Esophagus squamous epithelium (tissue), 5 donors: ENCODE measurements at places on chromosomes 5 and 9.

GRCh38 chr5:121138495-121138907 lies 674.4 kb downstream of the PRR16 start:
- H3K27ac ChIP-seq, result no peak overlapping the region
- H3K27me3 ChIP-seq, result no peaks in the 10 kb centered on the region
- DNase-seq, result no peak

GRCh38 chr9:133713150-133713959 lies 24.8 kb downstream of the SARDH start:
- no peak for DNase-seq
- no peaks in the 10 kb centered on the region for H3K27me3 ChIP-seq
- H3K4me1 ChIP-seq, result no peaks in the 10 kb centered on the region
- H3K4me3 ChIP-seq, result no peak overlapping the region
- no peaks in the 10 kb centered on the region for H3K36me3 ChIP-seq
- H3K27ac ChIP-seq, result no peak overlapping the region

GRCh38 chr5:169695025-169695625 lies 58.0 kb downstream of the DOCK2 start:
- no peak for DNase-seq
- no peaks in the 10 kb centered on the region for H3K36me3 ChIP-seq
- no peak overlapping the region for H3K27ac ChIP-seq
- no peaks in the 10 kb centered on the region for H3K27me3 ChIP-seq
- H3K4me3 ChIP-seq, result no peak overlapping the region

- no peak for DNase-seq
- H3K4me1 ChIP-seq, result peaks cover 6% of the 10 kb centered on the region
- no peaks in the 10 kb centered on the region for H3K36me3 ChIP-seq
- H3K4me3 ChIP-seq, result no peak overlapping the region
Observed at GRCh38 chr9:131092548-131093440, 3.5 kb upstream of the AIF1L start.

- H3K27me3 ChIP-seq, result no peaks in the 10 kb centered on the region
- DNase-seq, result no peak
- H3K4me1 ChIP-seq, result no peaks in the 10 kb centered on the region
- no peaks in the 10 kb centered on the region for H3K36me3 ChIP-seq
- H3K4me3 ChIP-seq, result no peak overlapping the region
Observed at GRCh38 chr5:174690271-174690670, 34.1 kb upstream of the MSX2 start.

- no peak overlapping the region for H3K4me3 ChIP-seq
- no peak for DNase-seq
- H3K4me1 ChIP-seq, result no peaks in the 10 kb centered on the region
- no peak overlapping the region for H3K27ac ChIP-seq
Observed at GRCh38 chr5:9713356-9713755, 83.2 kb upstream of the TAS2R1 start.

DNA sequence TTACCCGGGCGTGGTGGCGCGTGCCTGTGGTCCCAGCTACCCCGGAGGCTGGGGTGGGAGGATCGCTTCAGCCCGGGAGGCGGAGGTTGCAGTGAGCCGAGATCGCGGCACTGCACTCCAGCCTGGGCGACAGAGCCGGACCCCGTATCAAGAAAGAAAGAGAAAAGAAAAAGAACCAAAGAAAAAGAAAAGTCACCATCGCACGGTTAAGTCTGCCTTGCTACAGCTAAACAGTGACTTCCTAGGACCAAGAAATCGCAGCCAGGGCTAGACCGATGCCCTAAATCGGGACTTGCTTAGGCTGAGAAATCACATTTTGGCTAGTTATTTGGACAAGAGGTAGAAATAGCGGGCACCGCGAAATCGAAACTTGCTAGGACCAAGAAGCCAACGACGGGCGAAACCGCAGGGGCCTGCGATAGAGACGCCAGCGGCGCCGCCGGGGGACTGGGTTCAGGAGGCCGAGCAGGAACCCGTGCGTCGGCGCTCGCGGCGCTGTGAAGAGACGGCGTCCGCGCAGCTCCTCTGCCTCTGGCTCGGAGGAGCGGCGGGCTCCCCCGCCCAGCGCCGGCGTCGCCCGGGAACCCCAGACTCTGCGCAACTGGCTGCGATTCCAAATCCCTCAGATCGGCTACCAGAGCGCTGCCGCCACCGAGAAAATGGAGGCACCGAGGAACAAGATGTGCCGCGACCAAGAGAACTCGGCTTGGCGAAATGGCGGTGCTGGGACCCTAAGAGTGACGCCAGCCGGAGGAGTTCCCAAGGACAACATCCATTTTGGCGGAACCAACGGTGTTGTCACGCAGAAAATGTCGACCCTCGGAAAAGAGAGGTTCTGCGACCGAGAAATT lies 26.1 kb upstream of the ANXA2R start:
- H3K4me3 ChIP-seq, result peak overlapping the region; percentile 84
- peak overlapping the region; percentile 97 for H3K27ac ChIP-seq
- peaks cover 7% of the 10 kb centered on the region for H3K36me3 ChIP-seq
- DNase-seq, result no peak

DNA sequence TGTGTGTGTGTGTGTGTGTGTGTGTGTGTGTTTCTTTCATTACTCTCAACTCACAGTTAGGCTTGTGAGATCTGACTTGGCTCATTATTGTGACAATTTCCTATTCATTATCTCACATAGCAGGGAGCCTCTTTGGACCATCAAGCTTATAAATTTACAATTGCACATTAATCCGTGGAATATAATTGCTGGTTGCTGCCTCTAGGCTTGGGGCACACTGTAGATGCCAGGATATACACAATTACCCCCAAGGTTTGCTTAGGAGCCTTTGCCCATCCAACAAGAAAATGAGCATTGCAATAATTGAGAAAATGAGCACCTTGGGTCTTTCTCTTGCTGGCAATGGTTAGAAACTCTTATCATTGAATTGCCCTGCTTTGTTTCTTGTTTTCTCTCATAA lies 161.6 kb upstream of the DMRTA1 start:
- H3K4me3 ChIP-seq, result no peak overlapping the region
- DNase-seq, result no peak
- no peaks in the 10 kb centered on the region for H3K36me3 ChIP-seq
- no peaks in the 10 kb centered on the region for H3K4me1 ChIP-seq
- no peaks in the 10 kb centered on the region for H3K27me3 ChIP-seq

DNA sequence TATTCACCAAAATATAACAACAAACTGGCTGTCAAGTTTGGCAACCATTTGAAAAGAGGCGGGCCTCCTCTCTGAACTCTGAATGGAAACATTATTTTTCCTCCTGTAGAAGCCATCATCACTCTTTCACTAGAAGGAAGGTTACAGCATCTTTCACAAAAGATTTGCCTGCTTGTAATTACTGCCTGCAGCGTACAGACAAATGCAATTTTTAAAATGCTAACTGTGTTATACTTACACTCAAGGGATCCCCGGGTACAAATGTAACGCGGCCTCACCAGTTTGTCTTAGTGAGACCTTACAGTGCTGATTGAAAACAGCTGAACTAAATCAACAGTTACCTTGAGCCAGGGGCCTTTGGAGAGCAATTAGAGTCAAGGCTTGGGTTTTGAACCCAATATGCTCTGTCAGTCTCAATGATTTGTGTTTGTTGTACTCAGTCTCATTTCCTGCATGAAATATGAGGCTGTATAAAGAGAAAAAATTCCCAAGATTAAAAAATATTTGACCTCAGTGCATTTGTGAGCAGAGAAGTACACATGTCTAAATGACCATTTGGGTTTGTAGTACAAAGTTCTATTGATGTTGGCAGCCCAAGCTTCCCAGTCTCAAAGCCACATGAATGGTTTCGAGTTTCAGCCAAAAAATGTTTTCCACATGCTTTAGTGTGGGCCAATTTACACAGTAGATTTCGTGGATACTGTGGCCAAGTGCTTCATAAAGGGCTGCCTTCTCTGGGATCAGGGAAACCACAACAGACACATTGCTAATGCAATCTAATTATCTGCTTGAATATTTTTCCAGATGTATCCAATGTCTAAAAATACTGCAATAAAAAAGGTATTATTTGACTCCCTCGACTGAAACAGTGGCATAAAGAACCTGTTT lies 500.0 kb downstream of the SPATA31D1 start:
- no peaks in the 10 kb centered on the region for H3K27me3 ChIP-seq
- H3K4me1 ChIP-seq, result peaks cover 32% of the 10 kb centered on the region
- H3K27ac ChIP-seq, result no peak overlapping the region

GRCh38 chr5:91020065-91020800 lies 362.9 kb downstream of the ARRDC3 start:
- H3K27ac ChIP-seq, result no peak overlapping the region
- H3K27me3 ChIP-seq, result no peaks in the 10 kb centered on the region
- H3K4me3 ChIP-seq, result no peak overlapping the region
- peaks cover 8% of the 10 kb centered on the region for H3K4me1 ChIP-seq
- no peaks in the 10 kb centered on the region for H3K36me3 ChIP-seq

DNA sequence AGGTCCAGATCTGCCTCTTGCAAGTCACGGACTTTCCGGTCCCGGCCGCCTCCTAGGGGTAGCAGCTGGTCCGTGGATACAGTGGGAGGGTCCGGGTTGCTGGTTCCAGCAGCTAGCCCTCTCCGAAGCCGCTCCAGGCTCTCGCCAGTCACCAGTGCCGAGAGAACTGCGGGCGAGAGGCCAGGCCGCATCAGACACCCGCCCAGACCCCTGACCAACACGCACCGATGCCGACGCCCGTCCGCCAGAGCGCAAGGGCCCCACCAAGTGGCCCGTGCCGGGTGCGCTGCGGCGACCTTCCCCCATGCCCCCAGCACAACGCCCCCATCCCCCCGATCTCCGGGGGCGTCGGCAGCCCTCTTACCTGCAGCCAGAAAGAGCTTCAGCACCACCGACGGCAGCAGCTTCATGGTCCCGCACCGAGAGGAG lies 470 bp downstream of the HBEGF start:
- H3K4me1 ChIP-seq, result peaks cover 68% of the 10 kb centered on the region
- peak overlapping the region; percentile 69 for H3K4me3 ChIP-seq
- no peaks in the 10 kb centered on the region for H3K36me3 ChIP-seq
- no peaks in the 10 kb centered on the region for H3K27me3 ChIP-seq
- DNase-seq, result no peak

DNA sequence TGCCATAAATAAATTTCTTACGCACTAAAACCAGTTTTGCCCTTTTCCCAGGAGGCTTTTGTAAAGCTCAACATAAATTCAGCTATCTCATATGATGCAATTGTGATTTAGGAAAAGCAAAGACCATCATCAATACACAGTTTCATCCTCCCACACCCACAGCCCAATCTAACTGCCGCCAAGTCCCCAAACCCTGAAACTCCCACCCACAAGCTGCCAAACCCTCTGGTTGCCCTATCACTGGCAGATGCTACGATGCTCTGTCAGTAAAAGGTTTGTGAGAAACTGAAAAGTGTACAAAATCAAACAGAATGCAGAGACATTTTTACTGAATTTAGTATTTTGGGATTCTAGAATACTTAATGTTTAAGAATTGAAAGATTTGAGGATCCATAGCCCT lies 42.8 kb upstream of the NR4A3 start:
- H3K27me3 ChIP-seq, result no peaks in the 10 kb centered on the region
- H3K4me3 ChIP-seq, result no peak overlapping the region
- DNase-seq, result no peak
- no peaks in the 10 kb centered on the region for H3K36me3 ChIP-seq

DNA sequence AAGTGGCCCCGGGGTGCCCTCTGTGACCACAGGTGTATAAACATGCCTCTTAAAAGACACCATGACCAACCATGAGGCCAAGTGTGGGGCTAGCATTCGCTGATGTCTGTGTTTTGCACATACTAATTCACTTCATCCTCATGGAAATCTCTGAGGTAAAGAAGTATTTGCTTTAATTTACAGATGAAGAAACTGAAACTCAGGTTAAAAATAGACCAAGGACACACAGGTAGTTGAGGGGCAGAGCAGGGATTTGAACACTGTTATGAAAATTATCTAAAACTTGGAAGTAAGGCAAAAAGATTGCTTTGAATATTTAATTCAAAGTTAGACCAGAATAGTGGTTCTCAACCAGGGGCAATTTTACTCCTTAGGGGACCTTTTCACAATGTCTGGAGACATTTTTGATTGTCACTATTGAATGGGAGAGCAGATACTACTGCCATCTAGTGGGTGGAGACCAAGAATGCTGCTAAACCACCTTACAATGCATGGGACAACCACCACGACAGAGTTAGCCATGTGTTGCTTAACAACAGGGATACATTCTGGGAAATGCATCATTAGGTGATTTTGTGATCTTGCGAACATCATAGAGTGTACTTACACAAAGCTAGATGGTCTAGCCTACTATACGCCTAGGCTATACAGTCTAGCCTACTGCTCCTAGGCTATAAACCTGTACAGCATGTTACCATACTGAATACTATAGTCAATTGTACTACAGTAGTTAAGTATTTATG lies 8.0 kb upstream of the FXN start:
- no peaks in the 10 kb centered on the region for H3K36me3 ChIP-seq
- H3K27me3 ChIP-seq, result no peaks in the 10 kb centered on the region
- no peaks in the 10 kb centered on the region for H3K4me1 ChIP-seq
- H3K4me3 ChIP-seq, result no peak overlapping the region
- H3K27ac ChIP-seq, result no peak overlapping the region

DNA sequence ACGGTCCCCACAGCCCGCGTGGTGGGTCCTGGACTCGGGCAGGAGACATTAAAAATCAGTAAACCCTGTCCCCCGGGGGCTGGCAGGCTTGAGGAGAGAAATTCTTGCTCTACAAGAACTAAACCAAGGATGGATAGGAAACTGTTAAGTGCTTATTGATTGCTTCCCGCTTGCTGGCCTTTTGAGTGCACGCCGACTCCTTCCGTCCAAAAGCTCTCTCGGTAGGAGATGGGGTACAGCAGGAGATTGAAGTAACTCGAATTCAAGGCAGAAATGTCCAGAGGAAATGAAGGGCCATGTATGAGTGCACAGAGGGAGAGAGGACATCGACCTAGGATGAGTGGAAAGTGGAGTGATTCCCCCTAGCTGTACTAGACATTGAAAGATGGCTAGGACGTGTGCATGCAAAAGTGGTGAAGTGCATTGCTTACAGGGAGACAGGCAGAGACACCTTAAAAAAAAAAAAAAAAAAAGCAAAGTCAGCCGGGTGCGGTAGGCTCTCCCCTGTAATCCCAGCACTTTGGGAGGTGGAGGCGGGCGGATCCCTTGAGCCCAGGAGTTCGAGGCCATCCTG lies 923 bp downstream of the RECK start:
- peak overlapping the region; percentile 88 for H3K27ac ChIP-seq
- no peaks in the 10 kb centered on the region for H3K36me3 ChIP-seq
- H3K4me1 ChIP-seq, result peaks cover 17% of the 10 kb centered on the region
- peak overlapping the region; percentile 81 for H3K4me3 ChIP-seq

DNA sequence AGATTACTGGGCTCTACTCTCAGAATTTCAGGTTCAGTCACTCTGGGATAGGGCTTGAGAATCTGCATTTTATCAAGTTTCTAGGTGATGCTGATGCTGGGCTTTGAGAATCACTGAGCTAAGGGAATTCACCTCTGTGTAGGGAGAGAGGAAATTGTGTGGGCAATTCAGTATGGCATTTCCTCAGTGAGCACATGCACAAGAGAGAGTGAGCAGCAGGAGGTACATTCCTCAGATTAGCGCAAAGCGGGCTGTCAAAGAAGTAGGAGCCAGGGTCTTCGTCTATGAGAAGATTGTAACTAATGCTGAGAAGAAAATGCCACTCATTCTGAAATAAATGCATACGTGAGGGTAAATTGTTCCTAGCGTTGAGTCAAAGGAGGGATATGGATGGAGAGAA lies 175.9 kb downstream of the KIF4B start:
- no peak overlapping the region for H3K4me3 ChIP-seq
- H3K4me1 ChIP-seq, result no peaks in the 10 kb centered on the region
- DNase-seq, result no peak
- no peaks in the 10 kb centered on the region for H3K27me3 ChIP-seq
